Stimulated activated CD8-positive, alpha-beta memory T cell treated with anti-CD3 and anti-CD28 coated beads, Interleukin-7, amount 100 ng/mL, for 1 hour (primary cell): ENCODE measurements at places on chromosomes 4 and X.

- no peak for DNase-seq
Measured at GRCh38 chrX:129842510-129843208, 1.0 kb downstream of the ZDHHC9 start.

DNA sequence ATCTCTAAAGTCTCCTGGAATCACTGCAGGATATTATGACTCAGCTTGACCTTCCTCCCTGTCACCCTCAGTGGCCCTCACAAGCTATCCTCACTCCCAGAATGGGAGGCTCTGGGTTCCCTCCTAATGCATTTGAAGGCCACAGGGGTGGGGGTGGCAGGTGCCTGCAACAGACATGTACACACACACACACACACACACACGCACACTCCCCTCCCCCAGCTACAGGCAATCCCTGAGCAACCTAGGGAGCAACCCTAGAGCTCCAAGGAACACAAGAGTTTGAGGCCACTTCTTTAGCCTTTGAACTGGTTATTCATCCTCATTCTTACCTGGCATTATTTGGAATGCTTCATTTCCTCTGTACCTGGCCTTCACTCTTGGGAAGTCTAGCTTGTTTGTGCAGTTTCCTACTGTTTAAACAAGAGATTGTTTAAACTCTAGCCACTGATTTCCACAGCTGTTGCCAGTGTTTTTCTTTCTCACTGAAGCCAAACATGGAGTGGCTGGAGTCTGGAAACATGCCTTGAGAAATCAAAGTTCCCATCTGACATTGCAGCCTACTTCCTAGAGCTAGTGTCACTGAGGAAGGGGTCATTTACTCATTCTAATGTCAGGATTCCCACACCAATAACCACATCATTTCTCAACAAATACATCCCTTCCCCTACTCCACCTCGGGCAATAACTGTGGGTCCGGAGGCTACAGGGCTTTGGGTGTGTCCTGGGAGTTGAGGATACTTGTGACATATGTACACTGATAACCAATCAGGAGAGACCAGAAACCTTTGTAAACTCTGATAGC, 37.7 kb downstream of the MAOA start:
- no peak for DNase-seq

DNA sequence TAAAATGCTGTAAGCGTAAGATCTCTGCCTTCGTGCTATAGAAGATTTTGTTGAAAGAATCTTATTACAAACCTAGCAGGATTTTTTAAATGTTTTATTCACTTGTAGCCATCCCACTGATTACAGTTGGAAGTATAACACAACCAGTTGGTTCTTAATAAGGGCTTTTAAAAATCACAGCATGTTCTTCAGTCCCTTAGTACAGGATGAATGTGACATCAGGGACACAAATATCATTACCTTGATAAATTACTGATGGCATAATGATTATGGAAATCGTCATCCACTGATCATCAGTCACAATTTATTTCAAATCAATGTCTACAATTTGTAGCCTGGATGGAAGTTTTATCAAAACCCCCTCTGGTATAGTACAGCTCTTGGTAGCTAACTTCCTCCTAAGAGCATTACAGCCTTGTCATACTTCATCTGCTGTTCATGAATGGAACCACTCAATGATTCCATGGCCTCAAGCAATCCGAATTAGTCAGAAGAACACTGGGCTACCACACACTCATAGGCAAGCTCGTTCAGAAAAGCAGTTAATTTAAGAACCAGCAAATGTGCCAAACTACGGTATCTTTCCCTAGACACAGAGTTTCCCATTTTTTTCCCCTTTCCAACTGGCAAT, 389.2 kb upstream of the TENM3 start:
- no peak for DNase-seq

DNA sequence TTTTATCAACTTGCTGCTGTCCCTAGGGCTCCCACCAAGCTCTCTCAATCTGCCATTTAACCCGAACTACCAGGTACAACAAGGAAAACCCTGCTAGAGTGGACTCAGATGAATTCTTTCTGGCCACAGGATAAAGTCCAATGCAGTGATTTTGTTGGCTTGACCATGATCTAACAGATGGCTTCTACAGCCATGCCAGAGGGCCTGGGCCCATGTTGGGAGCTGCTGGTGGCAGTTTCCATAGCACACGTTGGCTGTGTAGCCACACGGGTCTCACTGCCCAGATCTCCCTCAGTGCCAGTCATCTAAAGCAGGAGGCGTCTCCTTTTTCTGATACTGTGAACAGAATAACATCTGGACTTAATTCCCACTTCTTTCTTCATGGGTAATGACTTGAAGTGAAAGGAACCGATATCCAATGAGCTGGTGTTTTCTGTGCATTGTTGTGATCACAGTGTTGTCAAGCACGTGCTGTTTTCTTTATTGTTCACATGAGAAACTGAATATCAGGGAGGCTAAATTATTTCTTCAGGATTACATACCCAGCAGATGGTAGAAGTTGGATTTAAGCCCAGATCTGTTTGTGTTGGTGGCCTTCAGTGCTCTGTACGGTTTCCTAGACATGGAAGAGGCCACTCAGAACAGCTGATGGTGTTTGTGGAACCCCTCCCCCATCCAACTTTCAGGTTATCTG, 85.2 kb upstream of the CLCN4 start:
- DNase-seq: no peak

DNA sequence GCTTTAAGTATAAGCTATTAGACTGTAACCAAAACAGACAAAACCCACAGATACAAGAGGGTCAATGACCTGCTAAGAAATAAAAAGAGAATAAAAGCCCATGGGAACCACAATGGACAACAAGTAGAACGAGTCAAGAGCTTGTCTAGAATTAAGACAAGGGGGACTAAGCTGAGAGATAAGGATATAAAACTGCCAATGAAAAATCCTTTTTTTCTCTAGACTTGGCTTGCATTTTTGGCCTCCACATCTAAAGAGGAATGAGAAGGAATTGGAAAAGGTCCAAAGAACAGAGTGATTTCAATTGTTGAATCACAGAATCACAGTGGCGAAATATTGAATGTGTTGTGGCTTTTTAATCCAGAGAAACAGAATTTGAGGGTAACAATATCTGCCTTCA, 135.7 kb downstream of the QDPR start:
- DNase-seq: no peak

- DNase-seq: no peak
Measured at GRCh38 chrX:103170216-103170615, 44.7 kb upstream of the BEX4 start.

- no peak for DNase-seq
Measured at GRCh38 chr4:3030566-3031356, 43.6 kb downstream of the HTT-AS start.

DNA sequence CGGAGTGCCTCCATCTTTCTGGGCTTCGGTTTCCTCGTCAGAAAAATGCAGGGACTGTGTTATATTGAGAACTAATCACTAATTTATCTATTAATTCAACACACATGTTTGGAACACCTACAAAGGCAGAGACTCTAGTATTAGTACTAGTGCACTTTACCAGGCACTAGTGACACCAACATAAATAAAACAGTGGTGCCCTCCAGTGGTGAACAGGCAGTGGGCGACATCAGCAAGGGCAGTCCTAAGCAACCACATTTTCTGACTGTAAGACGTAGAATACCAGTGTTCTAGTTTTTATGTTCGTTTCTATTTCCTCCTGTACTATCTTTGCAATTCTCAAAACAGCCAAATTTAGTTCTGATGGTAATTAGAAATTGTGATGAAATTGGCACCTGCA, 69.1 kb upstream of the UCP1 start:
- DNase-seq: no peak

- DNase-seq: no peak
Measured at GRCh38 chr4:72442715-72443114, 126.3 kb downstream of the ADAMTS3 start.

- no peak for DNase-seq
Measured at GRCh38 chr4:3407171-3407771, 34.5 kb upstream of the HGFAC start.

DNA sequence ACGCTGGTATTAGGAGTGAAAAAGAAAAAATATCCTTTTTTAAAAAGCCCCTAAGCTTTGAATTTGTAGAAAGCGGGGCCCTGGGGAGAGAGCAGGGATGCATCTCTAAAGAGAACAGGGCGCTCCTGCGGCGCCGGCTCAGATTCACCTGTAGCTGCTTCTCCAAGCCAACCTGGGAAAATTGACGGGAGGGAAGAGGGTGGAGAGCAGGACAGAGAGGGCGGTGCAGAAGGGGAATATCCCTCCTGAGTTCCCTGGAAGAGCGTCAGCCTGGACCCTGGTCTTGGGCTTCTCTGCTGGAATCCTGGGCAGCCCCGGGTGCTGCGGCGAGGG, 776 bp upstream of the SOWAHD start:
- DNase-seq: no peak
